NCI-H187 (cell line): ENCODE measurements at places on chromosomes 7 and 10.

DNA sequence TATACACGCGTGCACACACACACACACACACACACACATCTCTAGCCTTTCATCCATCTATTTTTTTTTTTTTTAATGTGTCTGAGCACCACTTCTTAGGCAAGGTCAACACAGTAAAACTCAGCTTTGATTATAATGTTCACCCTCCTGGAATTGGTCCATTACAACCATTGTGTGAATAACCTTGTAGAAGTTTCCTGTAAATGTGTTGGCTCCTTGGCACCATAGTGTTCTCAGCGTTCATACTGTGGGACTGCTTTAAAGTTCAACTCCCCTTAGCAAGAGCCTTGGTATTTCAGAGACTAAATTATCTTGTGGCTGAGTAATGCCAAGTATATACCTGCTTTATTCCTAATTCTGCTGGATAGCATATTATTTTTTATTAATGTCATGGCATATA is 106.3 kb upstream of the PRPS1L1 start:
- no peak for DNase-seq

DNA sequence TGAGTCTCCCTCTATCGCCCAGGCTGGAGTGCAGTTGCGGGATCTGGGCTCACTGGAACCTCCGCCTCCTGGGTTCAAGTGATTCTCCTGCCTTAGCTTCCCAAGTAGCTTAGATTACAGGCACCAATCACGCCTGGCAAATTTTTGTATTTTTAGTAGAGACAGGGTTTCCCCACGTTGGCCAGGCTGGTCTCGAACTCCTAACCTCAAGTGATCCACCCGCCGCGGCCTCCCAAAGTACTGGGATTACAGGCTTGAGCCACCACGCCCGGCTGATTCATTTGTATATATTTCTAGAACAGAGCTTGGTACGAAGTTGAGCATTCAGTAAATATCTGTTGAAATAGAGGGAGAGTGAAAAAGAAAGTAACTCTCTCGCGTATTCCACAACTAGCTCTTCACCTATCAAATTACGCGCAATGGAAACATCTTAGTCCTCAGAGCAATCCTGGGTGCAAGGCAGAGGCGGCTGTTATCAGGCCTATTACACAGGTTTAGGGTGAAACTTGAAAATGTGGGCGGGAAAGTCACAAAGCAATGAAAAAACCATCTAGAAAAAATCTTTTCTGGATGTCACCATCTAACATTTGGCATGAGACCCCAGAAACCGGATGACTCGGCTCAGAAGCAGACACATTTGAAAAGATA is 707 bp upstream of the GHITM start:
- DNase-seq, result no peak

DNA sequence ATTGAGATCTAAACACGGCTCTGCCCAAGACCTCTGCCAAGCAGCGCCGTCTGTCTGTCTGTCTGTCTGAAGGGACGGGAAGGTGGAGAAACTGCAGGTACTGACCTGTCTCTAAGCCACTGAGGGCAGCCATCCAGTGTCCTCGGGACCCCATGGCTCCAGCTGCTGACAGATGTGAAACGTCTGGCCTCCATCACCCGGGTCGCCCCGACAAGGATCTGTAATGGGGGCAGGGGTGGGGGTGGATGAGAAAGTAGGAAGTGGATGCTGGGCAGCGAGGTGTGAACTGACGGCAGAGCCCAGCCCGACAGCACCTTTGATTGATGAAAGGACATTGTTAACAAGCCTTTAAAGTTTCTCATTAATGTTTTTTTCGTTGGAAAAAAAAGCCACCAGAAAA is 193.1 kb downstream of the EBF3 start:
- DNase-seq, result no peak

DNA sequence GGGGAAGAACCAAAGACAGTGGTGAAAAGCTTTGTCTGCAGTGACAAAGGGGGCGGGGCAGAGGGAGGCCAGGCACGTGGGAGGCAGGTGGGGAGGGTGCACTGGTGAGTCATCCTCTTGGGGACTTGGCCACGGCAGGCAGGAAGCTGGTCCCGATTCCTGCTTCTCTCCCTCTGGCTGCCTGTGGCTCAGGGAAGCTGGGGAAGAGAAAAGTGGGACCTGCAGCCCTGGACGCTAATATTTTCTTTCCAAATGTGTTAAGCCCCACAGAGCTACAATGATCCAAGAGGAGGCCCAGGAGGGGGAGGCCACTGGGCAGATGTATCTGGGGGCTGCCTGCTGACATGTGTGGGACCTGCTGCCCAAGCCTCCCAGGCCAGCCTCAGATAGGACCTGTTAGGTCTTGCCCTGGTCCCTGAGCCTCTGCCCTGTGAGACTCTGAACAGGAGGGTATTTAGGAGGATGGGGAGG is 231.8 kb downstream of the KCNMA1 start:
- peak; percentile 59 for DNase-seq

GRCh38 chr7:25820432-25821040 is 331.5 kb upstream of the NFE2L3 start:
- DNase-seq, result no peak

GRCh38 chr7:81478664-81479063 is 291.2 kb downstream of the HGF start:
- DNase-seq, result no peak

- DNase-seq, result no peak
These were observed 375.2 kb downstream of the PAXIP1 start for GRCh38 chr7:154627646-154628290.

DNA sequence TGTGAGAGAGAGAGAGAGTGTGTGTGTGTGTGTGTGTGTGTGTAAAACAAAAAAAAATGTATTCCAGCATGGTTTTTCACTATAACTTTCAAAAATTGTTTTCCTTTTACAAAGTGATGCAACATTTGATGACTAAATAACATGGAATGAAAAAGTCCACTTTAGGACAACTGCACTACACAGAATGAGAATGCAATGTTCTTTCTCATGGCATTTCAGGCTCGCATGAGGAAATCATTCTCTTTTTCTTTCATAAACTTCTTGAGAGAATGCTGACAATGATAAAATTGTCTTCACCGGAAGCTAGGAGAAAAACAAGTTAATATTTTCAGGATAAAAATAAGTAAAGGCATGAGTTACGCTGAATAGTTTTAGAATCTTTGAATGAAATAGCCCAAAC is 53.7 kb downstream of the SLC16A12 start:
- no peak for DNase-seq

GRCh38 chr7:44050121-44050914 is 5.8 kb downstream of the DBNL start:
- DNase-seq, result no peak

DNA sequence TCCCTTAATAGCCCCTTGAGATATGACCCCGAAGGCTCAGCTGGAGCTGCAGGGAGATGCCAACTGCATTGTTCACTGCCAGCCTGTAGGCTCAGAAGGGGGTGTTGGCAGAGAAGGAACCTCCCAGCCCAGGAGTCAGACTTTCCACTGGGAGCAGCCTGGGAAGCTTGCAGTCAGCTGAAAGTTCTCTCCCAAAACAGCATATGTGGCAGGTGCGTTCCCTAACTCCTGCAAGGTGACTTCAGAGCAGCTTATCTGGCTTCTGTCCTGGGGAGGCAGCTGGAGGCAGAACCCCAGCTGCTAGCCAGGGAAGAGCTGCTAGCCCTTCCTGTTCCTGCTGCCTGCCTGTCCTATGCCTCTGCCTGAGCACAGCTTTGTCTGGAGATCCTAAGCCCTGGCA is 8.1 kb downstream of the SFTPA2 start:
- DNase-seq, result no peak

DNA sequence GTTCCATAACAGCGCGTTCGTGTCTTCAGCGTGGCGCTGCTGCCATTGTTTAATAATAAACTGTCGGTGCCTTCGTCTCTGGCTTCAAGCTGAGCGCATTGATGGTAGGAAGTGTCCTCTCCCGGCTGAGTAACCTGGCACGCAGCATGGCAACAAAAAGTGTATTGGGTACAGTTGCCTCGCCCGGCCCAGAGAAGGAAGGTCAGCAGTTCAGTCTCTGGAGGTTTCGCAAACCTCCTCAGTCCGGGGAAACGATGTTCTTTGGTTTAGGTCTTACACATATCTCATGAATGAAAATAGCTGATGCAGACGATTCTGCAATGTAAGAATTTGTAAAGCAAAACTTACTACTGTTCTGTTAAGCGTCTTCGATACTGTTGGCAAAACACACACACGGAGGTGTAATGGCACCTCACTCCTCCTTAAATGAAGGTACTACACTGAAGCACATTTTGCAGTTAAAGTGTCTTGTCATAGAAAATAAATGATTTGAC is 739 bp upstream of the CCDC186 start:
- DNase-seq, result no peak

GRCh38 chr10:35208536-35208935 is 81.9 kb downstream of the CREM start:
- no peak for DNase-seq

GRCh38 chr10:129498680-129499079 is 31.6 kb downstream of the MGMT start:
- DNase-seq, result no peak

DNA sequence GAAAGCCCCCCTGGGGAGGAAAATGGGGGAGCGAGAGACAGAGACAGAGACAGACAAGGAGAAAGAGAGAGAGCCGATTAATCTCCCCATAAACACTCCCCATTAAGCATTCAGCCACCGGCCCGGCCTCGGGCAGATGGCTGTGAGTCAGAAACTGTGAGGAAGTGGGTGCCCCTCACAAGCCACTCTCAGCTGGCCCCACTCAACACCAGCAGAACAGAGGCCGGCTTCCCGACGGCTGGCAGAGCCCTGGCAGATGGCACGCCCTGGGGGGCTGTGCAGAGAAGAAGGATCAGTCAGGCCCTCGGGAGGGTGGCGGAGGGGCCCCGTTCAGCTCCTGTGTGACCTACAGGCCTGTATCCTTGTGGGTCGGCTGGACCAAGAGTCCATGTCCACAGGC is 41.2 kb downstream of the CAMK2B start:
- DNase-seq, result no peak

- no peak for DNase-seq
These were observed 511.0 kb upstream of the PCDH15 start for GRCh38 chr10:55311848-55312635.

DNA sequence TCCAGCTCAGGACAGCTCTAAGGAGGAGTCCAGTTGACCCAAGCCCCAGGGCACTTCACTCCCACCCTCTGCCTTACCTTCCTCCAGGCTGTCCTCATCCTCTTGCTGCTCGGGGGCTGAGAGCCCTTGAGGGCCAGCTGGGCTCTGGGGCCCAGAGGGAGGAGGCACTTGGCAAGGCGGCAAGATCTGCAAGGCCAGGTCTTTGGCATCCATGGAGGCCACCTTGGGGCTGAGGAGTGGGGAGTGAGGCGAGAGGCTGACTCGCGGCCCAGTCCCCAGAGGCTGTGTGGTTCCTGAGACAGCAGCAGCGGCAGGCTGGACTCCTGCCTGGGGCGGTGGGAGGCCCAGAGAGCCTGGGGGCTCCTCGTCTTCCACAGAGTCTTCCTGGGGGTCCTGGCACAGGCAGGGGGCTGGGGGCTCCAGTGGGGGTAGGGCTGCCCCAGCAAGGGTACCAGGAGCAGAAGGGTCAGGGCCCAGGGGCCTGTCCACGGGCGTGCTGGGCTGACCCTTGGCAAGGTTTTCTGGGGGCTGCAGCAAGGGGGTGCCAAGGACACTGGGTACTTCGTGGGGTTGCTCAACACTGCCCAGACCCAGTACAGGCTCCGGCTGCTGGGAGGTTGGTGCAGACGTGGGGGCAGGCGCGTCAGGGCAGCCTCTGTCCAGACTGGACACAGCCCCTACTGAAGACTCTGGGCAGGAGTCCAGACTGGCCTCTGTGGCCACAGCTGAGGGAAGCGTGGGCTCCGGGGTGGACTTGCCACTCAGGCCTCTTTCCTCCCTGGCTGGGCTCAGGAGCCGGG is 6.5 kb downstream of the NACAD start:
- no peak for DNase-seq

GRCh38 chr7:40457776-40458480 is 323.1 kb downstream of the SUGCT start:
- no peak for DNase-seq

- no peak for DNase-seq
These were observed 23.2 kb upstream of the PHF14 start for GRCh38 chr7:10950494-10950893.

DNA sequence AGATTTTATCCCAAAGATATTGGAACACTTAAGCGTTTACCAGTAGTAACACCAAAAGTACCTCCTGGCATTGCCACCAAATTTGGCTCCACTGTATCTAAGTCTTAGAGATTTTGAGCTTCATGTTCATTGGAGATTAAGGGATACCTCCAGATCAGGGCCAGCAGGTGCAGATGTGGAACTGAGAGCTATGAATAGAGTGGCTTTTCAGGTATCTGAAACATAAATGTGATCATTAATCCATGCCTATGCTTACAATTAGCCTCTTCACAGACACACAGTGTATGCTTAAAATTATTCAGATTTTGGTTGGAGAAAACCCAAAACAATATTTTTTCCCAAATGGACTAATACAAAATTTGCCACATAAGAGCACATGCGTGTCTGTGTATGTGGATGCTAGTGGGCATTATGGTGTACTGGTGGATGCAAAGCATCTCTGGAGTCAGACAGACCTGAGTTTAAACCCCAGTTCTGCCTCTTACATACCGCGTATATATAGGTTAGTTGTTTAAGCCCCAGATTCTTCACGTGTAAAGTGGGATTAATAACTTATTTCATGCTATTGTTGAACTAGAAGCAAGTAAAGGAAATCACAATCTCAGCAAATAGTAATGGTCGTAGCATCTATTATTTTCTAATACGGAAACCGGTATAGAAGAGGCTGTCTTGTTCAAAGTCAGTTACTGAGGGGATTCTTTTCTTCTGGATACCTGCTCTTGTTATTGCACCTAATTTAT is 6.8 kb upstream of the LRRC4 start:
- no peak for DNase-seq

- no peak for DNase-seq
These were observed 340.9 kb downstream of the LRMDA start for GRCh38 chr10:75772153-75772887.

DNA sequence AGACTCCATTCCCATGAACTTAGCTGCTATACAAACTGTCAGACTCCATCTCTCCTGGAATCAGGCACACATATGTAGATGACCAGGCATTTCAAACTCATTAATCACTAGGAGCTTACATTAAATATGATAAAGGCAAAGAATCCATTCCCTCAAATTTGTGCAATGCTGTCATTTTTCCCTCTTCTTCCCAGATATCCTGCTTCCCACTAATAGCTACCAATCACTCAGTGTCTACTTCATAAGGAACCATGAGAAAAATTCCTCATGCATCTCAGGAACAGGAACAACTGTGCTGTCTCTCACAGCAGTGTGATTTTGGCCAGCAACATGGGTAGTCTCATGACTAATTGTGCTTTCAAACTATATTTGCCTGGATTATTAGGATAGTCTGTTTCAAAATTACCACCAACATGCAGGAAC is 133.9 kb downstream of the DKK1 start:
- no peak for DNase-seq

GRCh38 chr10:50874723-50875122 is 10.7 kb downstream of the A1CF start:
- no peak for DNase-seq

GRCh38 chr7:31082017-31082416 is 29.9 kb downstream of the ADCYAP1R1 start:
- DNase-seq, result no peak

- no peak for DNase-seq
These were observed 52.6 kb upstream of the BET1 start for GRCh38 chr7:94056796-94057207.

GRCh38 chr7:65798111-65799075 is 74.5 kb upstream of the VKORC1L1 start:
- DNase-seq, result no peak
